ENCODE measurements at places on chromosomes 1 and 21.

DNA sequence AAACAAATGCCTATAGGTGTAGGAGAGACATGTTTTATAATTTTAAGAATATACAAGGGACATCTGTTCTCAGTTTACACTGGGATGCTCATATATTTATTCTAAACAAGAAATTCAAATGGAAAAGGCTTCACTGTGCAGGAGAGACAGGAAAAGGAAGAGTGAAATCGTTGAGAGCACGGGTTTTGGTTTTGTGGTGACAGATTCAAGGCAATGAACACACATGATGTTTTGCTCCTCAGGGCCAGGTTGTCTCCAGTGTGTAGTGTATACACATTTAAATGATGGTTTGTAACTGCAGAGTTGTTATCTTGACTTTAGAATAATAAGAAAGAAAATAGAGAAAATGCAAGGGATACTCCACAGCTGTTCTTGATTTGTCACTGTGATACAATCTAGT lies 73.7 kb downstream of the S1PR1 start:
- no peak for DNase-seq

- DNase-seq, result no peak
These were observed 91.7 kb downstream of the TYW3 start for GRCh38 chr1:74824497-74825107.

GRCh38 chr1:185376288-185376687 lies 59.2 kb upstream of the IVNS1ABP start:
- DNase-seq, result no peak

DNA sequence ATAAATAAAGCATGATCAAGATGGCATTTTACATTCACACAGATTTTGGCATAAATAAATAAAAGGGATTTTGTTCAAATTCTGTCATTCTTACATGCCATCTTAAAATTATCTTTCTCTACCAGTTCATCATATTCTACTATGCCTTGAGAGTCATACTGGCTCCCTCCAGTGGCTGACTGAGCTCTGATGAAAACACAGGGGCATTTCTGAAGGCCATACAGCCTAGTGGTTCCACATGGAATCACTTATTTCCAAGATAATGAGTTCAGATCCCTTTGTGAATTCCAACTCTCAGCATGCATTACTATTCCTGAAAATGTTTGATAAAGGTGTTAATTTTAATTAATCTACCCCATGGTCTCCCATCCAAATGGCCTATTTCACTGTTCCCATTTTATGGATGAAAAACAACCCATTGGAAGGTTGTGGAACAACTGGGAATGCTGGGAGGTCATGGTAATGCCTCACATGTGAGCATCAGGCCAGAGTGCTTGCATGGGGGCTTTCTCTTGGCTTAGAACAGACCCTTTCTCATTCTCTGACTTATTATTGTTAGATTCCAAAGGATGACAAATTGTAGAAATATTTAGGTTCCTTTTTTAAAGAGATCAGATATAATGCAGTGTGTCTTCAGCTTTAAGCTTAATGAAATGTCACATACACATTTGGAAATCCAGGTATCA lies 622.4 kb upstream of the PKN2 start:
- peak; percentile 62 for DNase-seq

GRCh38 chr1:212702672-212703071 lies 3.0 kb upstream of the BATF3 start:
- no peak for DNase-seq

- DNase-seq, result no peak
These were observed 494.5 kb upstream of the PBX1 start for GRCh38 chr1:164064501-164064900.

DNA sequence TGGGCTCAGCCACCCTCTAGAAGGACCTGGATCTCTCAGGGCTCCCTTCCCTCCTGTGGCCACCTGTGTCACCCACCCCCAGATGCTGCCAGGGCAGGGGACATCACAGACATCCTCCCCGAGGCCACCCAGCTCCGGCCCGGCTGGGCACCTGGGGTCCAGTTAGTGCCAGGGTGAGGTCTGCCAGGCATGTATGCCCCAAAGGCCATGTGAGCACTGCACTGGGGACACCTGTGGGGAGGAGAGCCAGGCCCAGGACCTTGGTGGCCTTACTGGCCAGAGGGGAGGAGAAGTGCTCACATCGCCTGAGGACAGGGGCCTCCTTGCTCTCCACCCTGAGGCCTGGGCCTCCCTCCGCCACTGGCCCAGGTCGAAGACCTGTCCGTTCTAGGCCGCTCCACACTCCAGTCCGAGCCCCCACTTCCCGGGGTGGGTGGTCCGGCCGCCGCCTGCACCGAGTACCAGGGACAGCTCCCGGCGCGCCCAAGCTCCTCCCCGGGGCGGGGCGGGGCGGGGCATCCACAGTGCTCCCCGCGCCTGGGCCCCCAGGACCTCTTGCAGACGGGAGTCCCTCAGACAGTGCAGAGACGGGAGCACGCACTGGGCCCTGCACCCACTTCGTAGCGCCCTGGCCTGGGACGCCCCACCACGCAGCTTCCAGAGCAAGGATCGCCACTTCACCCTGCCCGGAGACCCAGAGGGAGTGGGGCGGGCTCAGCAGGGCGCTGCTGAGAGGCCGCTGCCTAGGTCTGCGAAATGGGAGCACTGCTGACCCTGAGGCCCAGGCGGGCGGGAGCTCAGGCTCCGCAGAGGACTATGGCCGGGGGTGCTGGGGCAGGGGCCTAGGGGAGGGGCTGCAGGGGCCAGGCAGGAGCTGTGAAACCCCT lies 34.3 kb upstream of the CCDC27 start:
- DNase-seq, result no peak

GRCh38 chr21:18030248-18030647 lies 211.1 kb upstream of the C21orf91 start:
- DNase-seq, result no peak

- no peak for DNase-seq
These were observed 131.8 kb upstream of the DUSP10 start for GRCh38 chr1:221873673-221874072.

DNA sequence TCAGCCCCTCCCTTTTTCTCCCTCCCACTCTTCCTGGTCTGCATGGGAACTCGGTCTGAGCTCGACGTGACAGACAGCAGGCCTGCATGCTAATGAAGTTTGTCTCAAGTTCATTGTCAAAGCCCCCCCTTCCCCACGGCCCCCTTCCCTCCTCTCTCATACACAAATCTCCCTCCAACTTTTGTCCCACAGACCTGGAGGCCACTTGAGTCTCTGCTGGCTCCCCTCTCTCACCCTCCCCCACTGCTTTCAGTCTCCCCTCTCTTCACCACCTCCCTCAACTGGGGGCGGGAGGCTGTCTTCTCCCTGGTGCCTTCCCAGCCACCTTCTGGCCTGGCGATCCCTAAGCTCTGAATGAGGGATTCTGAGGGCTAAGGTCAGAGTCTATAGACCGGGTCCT lies 61.3 kb downstream of the RHBG start:
- DNase-seq, result no peak

DNA sequence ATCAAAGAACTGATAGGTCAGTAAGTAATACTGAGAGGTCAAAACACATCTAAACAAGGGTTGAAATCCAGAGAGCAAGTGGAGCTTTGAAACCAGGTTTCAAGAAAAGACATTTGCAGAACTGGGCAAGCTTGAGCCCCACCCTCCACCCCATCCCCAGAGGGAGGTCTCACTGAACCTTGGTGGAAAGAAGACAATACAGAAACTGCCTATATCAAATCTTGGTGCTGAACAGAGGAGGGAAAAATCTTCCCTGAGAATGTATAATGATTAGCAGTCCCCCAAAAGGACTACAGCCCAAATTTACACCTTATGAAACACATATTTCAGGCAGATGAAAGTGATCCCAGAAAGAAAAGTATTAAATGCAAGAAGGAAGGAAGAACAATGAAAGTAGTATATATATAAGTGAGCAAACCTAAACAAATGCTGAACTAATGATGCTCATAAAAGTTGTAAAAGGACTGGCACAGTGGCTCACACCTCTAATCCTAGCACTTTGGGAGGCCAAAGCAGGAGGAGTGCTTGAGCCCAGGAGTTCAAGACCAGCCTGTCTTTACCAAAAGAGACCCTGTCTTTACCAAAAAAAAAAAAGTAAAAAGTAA lies 12.4 kb downstream of the ZBTB17 start:
- DNase-seq, result no peak

DNA sequence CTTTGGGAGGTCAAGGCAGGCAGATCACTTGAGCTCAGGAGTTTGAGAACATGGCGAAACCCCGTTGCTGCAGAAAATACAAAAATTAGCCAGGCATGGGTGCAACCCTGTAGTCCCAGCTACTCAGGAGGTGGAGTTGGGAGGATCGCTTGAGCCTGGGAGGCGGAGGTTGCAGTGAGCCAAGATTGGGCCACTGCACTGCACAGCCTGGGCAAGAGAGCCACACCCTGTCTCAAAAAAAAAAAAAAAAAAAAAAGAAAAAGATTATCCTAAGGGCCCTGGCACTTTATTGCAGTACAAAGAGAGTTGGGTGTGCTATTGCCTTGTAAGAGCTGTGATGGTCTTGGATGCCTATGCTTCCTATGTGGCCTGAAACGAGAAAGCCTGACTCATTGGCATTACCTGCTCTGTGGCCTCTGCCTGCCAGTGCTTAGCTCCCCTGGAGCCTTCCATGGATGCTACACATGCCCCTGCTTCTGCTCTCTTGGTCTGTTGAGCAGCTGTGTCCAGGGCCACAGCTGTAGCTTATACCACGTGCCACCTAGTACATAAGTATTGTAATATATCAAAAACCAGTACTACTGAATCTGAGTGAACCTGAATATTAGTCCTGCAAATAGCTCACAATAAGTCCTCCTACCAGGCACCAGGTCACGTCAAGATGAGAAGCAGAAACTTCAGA lies 45.8 kb downstream of the DNAJC6 start:
- no peak for DNase-seq

DNA sequence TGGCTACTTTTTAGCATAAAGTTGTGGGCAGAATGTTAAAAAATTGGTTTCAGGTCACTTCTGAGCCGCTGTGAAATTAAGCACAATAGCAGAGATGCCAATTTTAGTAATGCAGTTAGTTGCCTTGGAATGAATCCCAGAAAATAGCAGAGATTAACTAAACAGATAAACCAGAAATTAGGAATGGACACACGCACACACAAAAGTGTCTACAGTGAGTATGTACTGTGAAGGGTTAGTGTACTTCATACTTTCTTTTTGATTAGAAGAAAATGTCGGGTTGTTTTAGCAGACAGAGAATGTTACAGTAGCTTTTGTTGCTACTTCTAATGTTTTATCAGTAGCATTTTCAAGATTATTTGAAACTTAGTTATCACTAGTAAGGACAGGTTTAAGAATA lies 106.7 kb downstream of the LEPR start:
- DNase-seq, result no peak

GRCh38 chr21:42160765-42161164 lies 58.2 kb upstream of the ABCG1 start:
- DNase-seq, result no peak

- no peak for DNase-seq
These were observed 614 bp upstream of the CACNA1E start for GRCh38 chr1:181482521-181483284.

DNA sequence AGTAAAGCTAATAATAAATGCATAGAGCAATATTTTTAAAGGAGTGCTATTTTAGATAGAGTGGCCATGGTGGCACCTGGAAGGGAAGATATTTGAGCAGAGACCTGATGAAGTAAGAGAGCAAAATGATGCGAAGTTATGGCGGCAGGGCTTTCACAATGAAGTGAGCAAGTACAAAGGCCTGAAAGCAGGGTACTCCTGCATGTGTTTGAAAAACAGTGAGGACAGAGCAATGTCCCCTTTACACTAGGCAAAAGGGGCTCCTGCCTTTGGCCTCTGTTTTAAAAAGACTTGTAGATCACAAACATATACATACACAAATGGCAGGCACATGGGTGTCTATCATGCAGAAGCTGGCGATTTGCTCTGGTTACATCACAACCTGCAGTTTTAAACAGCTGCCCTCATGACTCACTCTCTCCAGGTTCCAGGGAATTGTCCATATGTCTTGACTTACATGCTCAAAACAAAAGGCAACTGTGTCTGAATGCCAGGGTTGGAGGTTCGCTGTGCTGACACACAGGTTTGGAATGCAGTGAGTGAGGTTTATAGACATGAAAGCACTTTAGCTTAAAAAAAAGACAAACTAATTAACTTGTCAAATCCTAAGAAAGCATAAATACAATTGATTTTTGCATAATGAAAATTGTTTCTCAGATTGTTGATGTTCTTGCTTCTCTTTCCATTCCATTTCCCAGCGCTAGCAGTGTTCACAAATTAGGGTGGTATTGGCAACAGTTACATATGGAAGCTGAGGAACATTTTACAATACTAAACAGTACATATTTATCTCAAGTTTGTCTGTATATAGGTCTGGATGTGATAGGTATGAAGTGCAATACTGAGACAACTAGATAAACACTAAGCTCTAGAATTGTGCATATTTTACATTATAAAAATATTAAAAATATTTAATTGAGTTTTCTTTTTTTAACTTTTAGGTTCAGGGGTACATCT lies 313.9 kb downstream of the BARHL2 start:
- peak; percentile 3 for DNase-seq

DNA sequence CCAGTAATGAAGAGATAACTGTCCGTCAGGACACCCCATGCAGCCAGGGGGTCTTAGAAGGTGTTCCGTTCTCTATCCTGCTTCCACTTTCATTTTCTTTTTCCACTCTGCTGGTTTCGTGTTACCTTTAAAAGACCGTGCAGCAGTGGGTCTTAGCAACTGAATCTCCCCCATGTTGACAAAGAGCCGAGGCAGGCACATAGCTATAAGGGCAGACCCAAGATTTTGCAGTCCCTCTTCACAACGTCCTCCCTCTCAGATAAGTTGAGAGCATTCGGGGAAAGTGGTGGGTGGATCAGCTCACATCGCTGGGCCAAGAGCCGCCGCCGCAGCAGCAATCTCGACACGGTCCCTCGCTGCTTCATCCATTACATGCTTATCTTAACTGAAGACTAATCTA lies 355.5 kb downstream of the LMO4 start:
- no peak for DNase-seq

- DNase-seq, result no peak
These were observed 973.2 kb downstream of the NCAM2 start for GRCh38 chr21:21971384-21971783.

DNA sequence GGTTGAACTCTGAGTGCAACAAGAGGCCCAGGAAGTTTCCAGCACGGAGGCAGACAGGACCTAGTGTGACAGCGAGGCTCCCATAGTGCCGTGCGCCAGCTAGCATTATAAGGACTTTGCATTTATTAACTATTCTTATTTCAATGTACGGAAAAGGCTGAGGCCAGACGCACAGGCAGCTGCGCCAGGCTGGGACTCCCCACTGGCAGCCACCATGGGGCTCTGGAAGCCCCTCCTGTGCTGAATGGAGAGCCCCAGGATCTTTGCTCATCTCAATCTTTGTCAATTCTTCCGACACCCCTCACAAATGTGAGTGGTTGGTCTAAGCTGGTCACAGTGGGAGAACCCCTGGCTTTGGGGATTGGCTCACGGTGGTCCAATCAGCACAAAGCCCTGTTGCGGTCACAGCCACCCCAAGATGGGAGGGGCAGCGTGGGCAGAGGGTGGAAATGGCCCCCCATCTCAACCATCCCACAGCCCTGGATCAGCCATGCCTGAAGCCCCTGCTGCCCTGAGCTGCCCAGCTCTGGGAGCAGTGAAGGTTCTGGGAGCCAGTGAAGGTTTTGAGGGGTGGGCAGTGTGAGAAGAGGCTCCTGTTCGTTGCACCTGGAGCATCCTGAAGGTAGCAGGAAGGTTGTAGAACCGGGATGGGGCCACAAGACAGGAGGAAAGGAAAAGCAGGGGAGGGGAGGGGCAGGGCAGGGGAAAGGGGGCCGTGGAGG lies 59.5 kb upstream of the ADARB1 start:
- DNase-seq, result no peak

Measured in pons (tissue), 1 donor.